ENCODE measurements at places on chromosomes 6 and 20.
A peak's percentile ranks its signal among the peaks of the same experiment; 100 is the strongest.

DNA sequence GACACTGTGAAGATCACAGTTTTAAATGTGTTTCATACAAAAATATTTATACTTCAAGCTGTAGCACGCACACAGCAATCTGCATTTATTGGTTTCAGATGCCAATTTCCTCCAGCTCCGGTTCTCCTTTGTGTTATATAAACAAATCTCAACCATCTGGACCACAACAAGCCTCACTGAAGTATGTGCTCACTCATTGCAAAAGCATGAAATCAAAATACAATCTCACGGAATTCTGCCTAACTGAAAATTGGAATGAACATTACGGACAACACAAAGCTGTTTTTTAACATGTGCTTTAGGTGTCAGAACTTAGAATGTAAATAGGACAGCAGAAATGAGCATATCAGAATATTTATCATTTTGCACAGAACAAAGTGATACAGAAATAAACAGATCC lies 38.0 kb downstream of the RCAN2 start:
- DNase-seq: peak; percentile 10

- no peak for DNase-seq
Observed at GRCh38 chr20:49268600-49269365, 9.1 kb downstream of the ZNFX1 start.

DNA sequence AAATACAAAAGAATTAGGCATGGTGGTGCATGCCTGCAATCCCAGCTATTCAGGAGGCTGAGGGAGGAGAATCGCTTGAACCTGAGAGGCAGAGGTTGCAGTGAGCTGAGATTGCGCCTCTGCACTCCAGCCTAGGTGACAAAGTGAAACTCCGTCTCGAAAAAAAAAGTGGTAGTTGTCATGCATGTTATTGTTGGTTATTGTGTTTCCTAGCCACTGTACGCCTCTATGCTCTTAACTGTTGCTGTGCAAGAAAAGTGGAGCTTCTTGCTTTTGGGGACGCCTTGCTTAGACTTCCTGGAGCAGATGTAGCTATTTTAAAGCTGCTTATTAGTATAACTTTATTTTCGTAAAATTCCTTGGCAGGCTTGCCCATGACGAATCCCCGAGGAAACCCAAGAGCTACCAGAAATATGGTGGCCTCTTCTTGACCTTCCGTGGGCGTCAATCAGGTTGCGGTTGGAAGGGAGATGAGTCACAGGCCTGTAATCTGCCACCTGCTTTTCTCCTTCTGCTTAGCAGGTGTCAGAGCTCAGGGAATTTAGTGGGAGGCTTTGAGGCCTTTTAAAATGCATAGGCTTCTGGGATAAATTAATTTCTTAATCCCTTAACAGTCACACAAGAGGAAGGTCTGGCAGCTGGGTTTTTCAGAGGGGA lies 17.3 kb downstream of the GABRR2 start:
- peak; percentile 33 for DNase-seq

GRCh38 chr6:90109141-90109540 lies 187.5 kb downstream of the BACH2 start:
- DNase-seq: no peak

DNA sequence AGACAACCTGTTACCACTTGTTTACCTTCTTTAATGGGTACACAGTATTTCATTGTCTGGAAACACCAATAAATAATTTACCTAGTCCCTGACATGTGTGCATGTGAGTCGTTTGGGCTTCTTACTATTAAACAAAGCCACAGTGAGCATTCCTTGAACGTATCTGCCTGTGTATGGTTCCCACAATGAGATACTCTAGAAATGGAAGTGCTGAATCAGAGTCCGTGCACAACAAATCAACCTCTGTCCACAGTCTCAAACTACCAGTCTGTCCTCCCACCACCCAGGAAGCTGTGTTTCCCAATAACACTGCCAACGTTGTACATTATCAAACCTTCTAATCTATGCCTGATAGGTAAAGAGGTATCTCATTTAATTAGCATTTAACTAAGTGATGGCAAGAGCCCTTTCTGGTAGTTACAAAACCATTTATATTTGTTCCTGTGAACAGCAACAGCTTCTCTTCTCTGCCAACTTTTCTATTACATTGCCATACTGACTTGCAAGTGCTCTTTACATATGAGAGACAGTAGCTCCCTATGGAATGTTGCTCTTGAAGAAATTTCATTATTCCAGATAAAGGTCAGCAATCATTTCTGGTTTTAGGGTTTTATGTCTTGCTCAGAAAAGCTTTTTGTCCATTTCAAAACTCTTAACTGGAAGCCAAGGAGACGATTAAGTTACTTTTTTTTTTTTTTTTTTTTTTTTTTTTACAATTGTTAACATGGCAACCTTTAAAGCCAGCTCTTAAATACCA lies 14.7 kb downstream of the JAG1 start:
- DNase-seq: no peak

DNA sequence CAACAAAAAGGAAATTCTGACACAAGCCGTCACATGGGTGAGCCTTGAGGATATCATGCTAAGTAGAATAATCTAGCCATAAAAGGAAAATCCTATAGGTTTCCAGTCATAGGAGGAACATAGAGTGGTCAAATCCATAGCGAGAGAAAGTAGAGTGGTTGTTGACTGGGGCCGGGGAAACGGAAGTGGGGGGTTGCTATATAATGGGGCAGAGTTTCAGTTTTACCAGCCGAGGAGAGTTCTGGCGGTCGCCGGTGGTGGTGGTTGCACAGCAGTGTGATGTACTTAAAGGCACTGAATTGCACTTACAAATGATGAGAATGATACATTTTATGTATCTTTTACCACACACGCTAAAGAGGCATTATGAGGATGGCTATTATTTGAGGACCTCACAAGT lies 4.9 kb downstream of the GPR31 start:
- DNase-seq: no peak

DNA sequence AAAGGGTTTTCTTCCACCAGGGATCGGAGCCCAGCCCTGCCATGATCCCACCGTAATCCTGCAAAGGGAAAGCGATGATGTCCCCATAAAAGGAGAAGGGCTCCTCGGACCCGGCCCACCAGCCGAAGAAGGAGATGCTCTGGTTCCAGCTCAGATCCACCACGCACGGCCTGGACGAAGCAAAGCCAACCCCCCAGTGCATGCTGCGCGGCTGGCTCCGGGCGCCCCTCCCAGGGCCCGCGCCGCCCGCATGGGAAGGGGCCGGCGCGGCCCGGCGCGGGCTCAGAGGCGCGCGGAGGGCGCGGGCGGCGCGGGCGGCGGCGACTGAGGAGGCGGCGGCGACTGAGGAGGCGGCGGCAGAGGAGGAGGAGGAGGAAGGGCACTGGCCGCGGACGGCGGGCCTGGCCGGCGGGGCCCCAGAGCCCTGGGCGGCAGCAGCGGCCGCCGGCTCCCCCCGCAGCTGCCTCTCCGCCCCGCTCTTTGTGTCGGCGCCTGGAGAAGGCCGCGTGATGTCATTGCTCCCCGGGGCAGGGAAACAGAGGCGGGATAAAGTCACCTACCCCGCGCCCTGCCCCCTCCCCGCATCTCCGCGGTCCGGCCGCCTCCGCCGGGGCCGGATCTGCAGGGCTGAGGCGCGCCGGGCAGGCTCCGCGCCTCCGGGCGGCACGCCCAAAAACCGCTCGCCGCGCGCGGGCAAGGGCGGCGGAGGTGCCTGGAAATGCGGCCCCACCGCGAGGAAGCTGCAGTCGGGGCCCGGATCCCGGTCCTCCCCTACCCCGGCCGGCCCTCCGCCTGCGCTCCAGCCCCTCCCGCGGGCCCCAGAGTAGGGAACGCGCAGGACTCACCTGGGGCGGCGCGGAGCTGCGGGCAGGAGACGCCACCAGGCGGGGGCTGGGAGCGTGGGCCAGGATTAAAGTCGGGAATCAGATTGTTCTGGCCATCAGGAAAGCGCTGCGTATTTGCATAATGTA lies at the start of gene FAXC:
Gene FAXC, minus strand, starts transcription at position 504 of the 971 bp plus-strand sequence. Its CDS starts 302 bp downstream, at position 202.
- DNase-seq: peak; percentile 66
